ENCODE measurements at places on chromosomes 2 and 18.

GRCh38 chr2:132652474-132652873 is 17.5 kb downstream of the LYPD1 start:
- DNase-seq: peak; percentile 72

GRCh38 chr2:88329815-88330603 is 122.5 kb downstream of the FOXI3 start:
- no peak for DNase-seq

GRCh38 chr18:8367217-8367988 is 241.8 kb upstream of the RAB12 start:
- DNase-seq: peak; percentile 64

- no peak for DNase-seq
These were observed 1.6 kb downstream of the ABCA12 start for GRCh38 chr2:215136669-215137328.

GRCh38 chr2:188306271-188306670 is 14.6 kb downstream of the GULP1 start:
- DNase-seq: no peak

GRCh38 chr18:24811950-24812681 is 351.7 kb downstream of the HRH4 start:
- no peak for DNase-seq

DNA sequence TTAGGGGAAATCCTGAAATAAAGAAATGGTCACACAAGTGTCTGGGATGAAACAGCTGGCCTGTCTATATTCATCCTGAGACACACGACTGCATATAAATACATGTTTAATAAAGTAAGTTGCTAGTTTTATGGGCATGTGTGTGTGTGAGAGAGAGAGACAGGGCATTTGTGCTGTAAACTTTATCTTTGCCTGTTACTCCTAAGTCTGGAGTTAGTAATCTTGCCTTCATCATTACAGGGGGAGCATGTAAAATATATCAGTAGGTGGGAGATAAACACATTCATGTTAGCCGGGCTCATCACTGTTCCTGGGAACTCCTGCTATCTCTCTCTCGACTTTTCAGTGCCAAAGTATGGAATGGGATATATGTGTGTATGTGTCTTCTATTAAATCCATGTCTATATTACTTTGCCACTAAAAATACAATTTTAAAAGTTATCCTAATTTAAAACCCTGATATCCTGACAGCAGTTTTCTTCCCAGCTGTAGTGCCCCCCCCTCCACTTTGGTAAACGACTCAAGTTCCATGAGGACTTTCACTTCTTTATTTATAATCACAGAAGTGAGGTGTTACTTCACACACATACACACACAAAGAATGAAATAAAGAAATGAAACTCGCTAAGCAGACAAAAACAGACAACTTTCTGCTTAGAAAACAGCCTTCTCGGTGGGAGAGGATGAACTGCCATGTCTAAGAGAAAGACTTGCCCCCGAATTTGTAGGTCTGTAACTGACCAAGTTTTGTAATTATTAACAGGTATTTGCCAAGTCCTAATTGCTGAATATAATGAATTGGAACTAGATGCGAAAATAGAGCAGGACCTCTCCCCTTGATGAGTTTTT is 947 bp downstream of the ZEB2 start:
- DNase-seq: no peak

DNA sequence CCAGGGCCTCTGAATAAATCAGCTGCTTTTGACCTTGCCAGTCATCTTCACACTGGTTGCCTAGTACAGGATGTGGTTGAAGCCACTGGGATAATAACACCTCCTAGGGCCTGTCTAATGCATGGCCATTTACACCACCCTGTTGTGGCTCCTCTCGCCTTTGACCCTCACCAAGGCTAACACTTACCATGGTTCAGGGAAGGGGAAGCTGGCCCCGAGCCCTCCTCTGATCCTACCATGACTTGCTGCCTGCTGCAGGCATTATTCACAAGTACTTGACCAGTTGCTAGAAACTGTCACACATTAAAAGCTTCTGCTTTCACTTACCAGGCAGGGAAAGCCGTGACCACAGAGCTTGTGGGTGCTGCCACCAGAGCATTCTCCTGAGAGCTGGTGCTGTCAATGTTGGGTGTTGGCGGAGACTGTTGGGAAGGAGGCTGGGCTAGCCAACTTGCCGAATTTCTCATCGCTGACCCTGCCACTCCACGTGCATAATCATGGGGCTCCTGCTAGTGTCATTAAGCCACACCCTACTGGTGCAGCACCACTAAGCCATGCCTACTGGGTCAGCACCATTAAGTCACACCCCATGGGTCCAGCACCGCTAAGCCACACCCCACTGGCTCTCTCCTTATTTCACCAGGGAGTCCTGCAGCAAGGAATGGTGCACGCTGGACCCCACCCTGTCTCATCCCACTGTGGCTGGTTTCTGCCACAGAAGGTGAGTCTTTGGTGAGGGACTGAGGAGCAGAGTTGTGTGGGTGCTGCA is 47.0 kb upstream of the TTC39C start:
- DNase-seq: no peak

- DNase-seq: no peak
These were observed 57.6 kb upstream of the SERTAD2 start for GRCh38 chr2:64711252-64711800.

DNA sequence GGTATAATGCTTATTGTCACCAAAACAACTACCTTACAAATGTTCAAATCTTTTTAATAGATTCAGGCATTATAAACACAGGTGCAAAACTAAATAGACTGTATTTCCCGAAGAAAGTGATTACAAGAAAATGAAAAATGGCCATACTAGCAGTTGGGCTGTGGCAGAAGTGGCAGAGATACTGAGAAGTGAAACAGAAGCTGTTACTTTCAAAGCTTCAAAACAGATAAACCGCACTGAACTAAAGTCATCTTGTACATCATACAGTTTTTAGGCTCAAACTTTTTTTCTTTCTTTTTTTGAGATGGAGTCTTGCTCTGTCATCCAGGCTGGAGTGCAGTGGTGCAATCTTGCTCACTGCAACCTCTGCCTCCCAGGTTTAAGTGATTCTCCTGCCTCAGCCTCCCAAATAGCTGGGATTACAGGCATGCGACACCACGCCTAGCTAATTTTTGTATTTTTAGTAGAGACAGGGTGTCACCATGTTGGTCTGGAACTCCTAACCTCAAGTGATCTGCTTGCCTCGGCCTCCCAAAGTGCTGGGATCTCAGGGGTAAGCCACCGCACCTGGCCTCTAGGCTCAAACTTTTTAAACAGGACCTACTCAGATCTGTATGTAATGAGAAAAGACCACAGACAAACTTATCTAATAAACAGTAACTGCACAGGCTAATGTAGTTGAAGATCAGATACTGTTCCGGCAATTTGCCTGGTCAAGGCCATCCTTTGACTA is 77.9 kb upstream of the SATB2 start:
- DNase-seq: no peak

DNA sequence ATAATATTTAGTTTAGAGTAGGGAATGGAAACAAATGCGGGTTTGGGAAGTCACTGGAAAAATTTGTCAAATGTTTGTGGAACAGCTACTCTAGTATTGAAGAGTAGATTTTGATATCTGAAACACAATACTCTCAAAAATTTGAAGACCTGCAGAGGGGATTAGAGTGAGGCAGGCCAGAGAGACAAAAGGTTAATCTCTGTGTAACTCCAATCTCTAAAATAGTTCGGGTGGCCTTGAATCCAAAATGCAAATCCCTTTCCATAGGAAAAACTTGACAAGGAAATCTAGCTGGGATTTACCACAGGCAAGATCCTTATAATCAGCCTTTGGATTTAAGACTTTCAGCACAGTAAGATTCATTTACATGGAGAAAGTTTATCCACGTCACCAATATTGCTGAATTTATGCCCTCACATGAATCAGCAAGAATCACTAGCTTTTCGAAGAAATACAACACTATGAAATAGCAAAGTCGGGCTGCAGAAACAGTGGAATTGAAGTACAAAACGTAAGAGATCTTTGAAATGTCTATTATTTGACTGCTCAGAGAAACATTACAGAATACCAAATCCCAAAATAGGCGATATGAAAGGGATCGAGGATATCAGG is 423.7 kb upstream of the ZNF804A start:
- DNase-seq: no peak

GRCh38 chr2:95552911-95553310 is 38.9 kb upstream of the TRIM43 start:
- DNase-seq: no peak

DNA sequence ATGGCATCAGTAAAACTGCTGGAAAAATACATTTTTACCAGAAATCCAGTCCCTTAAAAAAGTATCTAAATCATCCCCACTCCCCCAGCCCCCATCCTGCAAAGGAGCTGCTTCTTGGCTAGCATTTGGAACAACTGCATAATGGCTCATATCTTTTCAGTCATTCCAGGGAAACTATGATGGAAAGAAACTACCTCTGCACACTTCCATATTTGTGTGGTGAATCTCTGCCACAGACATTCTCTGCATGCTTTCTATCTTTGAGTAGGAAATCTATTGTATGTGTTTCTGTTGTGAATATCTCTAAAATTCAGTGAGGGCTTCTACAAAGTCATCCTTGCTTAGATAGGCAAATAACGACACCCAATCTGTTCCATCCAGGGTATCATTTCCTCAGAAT is 632.3 kb downstream of the LRP1B start:
- DNase-seq: no peak

GRCh38 chr18:76451396-76452331 is 43.4 kb downstream of the ZNF516 start:
- peak; percentile 38 for DNase-seq

DNA sequence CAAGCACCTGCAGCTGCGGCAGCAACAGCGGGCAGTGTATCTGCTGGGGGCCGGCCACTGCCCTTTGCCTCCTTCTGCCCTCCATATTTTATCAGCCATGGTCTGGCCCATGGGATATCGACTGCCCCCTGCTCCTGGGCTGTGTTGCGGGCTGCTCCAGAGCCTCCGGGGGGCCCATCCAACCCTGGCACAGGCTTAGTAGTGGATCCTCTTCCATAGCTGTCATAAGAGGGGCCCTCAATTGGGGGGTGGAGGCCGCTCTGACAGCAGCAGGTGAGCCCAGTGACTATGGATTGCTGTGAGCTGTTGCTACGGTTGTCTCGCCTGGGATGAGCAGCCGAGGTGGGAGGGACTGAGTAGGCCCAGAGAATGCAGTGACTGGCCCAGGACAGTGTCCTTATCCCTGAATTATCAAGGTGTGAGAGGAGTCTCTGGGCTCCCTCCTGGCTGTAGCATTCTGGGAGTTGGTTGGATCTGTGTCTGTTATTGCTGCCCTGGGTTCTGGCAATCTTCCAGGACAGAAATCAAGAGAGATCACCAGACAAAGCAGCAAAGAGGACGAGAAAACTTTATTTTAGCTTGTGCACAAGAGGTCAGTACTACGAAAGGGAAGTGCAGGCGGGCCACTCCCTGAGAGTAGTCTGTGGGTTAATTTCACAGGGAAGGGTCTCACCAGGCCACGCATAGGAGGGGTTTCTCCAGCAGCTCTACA is 145.1 kb downstream of the ASB1 start:
- DNase-seq: no peak

- DNase-seq: no peak
These were observed 468.7 kb downstream of the PID1 start for GRCh38 chr2:228802181-228803071.

- DNase-seq: no peak
These were observed 65.7 kb upstream of the GLI2 start for GRCh38 chr2:120669971-120670370.

- no peak for DNase-seq
These were observed 1305.5 kb upstream of the NXPH2 start for GRCh38 chr2:140085674-140086073.

GRCh38 chr2:98539056-98539735 is 69.1 kb downstream of the COA5 start:
- DNase-seq: no peak

GRCh38 chr18:6203791-6204190 is 210.9 kb downstream of the L3MBTL4 start:
- no peak for DNase-seq

- no peak for DNase-seq
These were observed 53.6 kb downstream of the PKDCC start for GRCh38 chr2:42101206-42102023.

DNA sequence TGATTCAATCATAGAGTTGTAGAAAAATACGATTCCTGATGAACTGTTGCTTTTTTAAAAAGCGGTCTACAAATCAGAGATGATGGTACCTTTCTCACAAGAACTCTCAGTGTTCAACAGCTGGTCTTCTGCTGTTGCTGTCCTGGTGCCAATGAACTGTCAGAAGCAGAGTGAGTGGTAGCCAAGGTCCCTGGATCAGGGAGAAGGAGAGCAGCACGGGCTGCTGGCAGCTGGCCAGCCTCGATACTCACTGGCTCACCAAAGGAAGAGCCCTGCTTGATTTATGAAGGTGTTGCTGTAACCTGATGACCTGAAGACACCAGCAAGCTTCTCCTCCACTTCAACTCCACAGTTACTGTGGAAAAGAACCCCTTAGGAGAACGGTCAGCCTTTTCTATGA is 300.8 kb upstream of the SOX11 start:
- DNase-seq: no peak

DNA sequence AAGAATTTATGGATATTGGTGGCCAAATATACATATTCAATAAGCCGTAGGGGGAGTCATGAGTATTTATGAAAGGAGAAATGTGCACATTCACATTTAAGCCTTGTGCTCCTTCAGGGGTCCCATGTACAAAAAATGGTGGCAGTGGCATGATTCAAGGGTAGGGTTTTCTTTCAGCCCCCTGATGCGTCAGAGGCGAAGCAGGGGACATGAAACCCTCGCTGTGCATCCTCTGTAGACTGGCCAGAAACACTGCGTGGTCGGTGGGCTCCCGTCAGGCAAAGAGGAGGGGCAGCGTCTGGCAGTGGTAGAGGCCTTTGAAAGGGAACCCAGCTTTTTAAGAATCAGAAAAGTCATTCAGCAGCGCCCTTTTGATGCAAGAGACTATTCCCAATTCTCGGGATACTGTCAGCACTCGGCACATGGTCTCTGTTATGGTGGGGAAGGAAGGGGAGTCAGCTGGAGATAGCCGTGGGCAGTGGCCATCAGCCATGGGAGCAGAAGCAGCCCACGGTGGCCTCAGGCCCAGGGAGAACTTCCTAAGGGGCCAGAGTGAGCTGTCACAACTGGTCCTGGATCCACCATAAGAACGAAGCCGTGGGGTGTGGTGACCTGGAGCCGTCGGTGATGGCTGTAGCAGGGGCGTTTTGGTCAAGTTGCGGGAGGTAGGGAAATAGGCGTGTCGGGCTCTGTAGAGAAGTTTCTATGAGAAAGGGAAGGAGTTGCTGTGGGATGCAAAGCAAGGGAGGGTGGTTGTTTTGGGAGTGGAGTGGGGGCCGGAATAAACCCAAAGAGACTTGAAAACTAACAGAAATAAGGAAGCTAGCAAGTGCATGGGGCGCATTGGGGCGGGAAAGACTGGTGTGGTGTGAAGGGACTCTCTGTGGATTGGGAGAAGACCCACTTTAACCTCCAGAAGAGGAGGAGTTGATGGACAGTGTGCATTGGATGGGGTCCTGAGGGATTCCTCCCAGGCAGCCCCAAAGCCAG is 95.6 kb downstream of the SH3BP4 start:
- no peak for DNase-seq

All from D341Med (cell line).